ENCODE measurements at places on chromosomes 16 and 17.

- DNase-seq, result no peak
Measured at GRCh38 chr17:2532146-2532720, 20.5 kb upstream of the METTL16 start.

- no peak for DNase-seq
Measured at GRCh38 chr16:53007095-53007494, 45.6 kb downstream of the CHD9NB start.

DNA sequence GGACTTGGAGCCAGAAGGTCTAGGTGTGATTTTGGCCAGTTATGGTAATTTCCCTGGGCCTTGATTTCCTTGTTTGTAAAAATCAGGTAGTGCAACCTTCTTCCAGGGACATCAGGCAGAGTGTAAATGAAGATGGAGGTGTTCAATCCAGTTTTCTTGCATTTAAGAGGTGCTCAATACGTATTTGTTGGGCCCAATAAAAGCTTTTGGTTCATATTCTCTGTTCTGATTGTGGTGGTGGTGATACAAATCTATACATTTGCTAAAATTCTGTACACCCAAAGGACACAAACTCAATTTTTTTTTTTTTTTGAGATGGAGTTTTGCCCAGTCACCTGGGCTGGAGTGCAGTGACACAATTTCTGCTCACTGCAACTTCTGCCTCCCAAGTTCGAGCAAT is 6.0 kb downstream of the CD79B start:
- DNase-seq, result no peak

GRCh38 chr16:29784901-29785500 is 5.5 kb upstream of the KIF22 start:
- DNase-seq, result peak; percentile 21

DNA sequence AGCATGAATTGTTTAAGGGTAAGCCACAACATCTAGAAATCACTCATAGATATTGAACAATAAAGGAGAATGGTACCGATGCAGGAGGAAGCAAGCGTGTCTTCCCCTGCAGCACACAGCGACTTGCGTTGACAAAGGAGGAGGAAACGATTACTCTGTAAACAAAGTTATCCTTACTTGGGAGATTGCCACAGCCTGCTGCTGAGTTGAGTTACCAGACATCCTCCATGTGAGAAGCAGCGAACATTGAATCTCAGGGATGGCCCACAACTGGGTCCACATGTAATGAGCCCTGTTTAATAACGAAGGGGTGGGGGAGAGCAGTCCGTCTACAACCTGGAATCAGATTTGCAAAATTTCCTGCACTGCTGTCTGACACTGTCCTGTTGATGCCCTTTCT is 27.7 kb downstream of the CLUH start:
- DNase-seq, result no peak

DNA sequence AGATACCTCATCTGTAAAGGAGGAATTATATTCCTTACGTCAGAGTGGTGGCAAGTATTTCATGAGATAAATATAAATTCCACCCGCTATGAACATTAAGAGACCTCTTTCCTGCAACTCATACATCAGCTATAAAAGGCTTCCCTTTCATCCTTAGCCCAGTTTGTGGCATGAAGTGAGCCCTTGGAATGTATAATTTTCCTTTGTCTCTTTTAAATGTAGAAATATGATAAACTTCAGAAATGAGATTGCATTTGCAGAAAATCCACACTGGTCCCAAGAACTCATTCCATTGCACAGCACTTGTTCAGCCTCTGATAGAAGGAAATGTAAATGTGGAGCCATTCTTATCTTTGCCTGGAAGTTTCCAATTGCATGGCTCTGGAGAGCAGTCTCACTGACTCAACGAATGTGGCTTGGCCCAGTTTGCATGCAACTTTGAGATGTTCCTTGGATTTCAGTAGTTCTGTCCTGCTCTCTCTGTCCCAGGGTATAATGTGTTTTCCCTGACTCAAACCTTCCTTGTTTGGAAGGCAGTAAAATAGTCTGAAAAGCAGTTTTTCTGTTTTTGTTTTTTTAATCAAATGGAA is 746.4 kb downstream of the CDH11 start:
- no peak for DNase-seq

DNA sequence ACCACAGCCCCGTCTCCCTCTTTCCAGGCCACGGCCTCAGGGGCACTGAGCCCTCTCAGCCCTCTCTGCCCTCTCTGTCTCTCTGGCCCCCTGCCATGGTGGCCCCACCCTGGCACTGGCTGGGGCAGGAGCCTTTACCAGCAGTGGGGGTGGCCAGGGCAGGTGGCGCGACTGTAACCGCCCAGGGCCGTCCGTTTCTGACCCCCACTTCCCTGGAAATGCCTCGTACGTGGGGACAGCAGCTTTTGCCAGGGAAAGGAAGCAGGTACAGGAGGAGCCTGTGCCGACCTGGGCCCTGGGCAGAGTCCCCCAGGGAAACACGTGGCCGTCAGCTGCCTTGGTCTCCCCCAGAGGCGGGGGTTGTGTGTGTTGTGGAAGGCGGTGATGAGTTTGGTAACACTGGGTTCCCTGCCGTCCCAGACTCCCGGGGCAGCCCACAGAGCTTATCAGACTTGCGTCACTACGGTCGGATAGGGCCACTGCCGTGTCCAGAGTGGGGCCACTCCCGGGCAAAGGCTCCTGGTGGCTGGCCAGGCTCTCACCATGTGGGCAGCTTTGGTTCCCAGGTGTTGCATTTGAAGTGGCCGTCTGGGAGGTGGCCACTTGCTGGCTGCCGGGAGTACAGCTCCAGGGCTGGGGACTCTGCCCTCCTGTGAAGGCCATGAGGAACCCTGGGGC is 249.3 kb upstream of the CIBAR2 start:
- DNase-seq, result no peak

DNA sequence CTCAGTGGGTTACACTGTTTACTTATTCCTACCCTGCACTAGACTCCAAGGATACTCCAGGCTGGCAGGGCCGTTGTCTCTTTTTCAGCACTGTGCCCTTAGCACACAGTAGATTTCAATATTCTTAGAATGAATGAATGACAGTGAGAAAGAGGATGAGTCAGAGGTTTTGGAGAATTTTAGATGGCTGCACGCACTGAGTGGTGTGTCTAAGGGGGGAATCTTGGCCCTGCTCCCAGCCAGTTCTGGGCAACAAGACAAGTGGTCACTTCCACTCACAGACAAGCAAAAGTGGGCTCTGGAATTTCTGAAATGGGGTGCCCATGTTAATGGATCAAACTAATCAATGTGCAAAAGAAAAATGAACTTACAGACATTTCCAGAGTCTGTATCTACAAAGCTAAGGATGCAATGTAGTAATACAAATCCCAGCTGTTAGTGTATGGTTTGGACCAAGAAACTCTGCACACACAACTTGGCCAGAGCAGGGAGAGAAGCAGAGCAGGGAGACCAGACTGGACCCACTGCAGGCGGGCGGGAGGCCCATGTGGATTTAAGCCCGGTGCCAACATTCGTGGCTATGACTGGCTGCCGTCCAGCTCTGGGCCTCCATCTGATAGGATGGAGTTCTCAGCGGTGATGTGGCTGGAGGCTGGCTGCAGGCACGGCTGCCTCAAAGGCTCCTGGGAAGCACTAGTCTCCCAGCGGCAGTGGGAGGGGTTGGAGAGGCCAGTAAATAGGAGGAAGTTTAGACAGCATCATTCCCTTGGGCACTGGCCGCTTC is 95.6 kb upstream of the CDYL2 start:
- DNase-seq, result peak; percentile 73

DNA sequence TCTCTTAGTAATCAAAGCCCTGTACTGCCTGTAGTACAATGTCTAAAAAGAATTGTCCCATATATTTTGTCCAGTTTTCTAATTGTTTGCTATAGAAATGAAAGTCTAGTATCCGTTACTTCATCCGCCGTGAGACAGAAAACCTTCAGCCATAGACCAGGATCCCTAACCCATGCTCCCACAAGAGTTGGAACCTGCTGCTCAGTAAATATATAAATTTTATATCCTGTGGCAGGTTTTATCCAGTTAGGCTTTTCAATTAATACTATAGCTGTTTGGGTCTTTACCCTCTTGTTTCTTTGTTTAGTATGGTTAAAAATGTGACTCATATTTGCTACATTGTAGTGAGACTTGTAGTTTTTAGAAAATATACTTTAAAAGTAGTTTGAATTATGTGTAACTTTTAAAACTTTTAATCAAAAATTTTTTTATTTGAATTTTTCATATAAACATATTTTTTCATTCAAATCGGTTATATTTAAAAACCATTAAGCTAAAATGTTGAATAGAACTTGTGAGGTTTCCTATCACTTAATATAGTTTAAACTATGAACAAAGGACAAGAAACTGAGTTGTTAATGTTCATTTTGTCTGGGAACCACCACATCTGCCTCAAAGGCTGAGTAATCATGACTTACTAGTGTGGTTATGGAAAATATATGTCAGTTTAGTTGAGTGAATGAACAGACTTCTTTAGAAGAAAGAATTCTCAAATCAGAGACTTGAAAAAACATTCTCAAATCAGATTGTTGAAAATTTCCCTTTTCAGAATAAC is 54.8 kb downstream of the VMP1 start:
- peak; percentile 79 for DNase-seq

GRCh38 chr16:726438-727290 is at the start of the genes CCDC78 and HAGHL:
Gene CCDC78, minus strand, starts transcription at chr16:726443. Its CDS starts 76 bp downstream, at chr16:726367.
Gene HAGHL, plus strand, starts transcription at chr16:727106. Its CDS starts 404 bp downstream, at chr16:727510.
- no peak for DNase-seq

GRCh38 chr17:4940555-4941318 is 669 bp downstream of the RNF167 start:
- DNase-seq, result no peak

DNA sequence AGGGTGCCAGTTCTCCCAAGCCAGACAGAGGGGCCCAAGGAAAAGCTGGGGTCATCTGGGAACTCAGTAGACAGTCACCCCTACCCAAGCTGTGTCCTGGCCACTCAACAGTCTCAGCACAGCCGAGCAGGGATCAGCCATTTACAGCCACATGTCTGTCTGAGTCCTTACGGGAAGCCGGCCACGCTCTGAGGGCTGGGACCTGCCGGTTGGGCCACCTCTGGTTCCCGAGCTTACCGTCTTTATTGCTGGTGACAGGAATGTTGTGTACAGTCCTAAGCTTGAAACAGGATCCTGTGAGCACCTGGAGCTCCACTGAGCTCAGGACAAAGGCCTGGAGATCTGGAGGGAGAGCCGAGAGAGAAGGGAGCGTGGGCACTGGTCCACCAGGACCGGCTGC is 59.8 kb downstream of the TIMM22 start:
- no peak for DNase-seq

DNA sequence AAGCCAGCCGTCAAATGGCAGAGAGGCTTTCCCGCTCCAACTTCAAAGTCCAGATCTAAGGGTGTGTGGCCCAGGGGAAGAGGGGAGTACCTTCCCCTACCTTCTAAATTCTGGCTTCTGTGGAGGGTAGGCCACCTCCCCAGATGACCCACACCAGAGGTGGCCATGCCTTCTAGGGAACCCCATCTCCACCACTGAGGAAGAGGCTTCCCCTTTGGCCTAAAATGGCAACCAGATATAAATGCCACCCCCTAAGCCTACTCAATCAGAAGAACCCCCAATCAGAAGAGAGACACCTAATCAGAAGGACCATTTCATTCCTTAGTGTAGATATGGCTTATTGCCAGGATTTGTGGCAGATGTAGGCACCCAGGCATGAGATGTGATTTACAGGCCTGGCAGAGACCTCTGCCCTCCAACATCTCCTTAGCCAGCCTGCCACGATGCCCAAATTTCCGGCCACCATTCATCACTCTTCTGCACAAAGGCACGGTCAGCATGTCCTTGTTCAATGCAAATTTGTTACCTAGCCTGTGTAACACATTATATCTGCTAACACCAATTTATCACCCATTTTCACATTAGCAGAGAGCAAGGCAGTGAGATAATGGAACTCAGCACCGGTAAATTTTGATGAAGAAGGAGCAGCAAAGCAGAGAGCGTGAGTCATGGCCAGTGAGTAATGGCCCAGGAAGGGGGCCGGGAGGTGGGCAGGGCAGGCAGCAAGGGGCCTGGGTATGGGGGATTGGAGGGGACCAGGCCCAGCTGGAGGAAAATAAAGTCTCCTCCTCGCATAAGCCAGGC is 1.2 kb upstream of the MGAT5B start:
- peak; percentile 32 for DNase-seq

- peak; percentile 89 for DNase-seq
Measured at GRCh38 chr17:79810130-79811010, 13.5 kb upstream of the CBX8 start.

GRCh38 chr16:9645911-9646310 is 536.3 kb downstream of the GRIN2A start:
- DNase-seq, result no peak

DNA sequence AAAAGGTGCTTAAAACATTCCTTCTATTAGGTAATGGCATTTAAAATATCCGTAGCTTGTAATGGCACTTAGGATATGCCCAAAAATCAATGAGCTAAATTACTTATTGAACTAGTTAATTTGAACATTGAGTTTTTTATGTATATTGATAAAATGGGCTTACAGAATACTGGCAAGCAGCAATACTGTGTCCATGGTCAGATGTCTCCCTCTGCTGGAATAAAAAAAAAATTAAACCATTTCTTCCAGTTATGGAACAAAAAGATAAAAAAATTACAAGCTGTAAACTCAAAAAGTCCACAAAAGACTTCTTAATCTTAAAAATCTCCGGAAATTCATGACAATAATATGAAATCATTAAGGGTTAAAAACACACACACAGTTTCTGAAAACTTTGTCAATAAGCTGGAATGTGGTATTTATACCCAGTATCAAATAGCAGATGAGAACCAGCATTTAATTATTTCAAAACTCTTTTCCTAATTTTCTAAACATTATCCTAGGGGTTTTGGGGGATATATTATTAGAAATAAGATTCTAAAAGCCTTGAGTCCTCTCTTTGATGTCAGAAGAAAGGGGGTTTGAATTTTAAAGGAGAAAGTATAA is 21.5 kb upstream of the PSMD7 start:
- DNase-seq, result peak; percentile 28

- peak; percentile 19 for DNase-seq
Measured at GRCh38 chr17:40963838-40964237, 2.9 kb downstream of the KRT39 start.

DNA sequence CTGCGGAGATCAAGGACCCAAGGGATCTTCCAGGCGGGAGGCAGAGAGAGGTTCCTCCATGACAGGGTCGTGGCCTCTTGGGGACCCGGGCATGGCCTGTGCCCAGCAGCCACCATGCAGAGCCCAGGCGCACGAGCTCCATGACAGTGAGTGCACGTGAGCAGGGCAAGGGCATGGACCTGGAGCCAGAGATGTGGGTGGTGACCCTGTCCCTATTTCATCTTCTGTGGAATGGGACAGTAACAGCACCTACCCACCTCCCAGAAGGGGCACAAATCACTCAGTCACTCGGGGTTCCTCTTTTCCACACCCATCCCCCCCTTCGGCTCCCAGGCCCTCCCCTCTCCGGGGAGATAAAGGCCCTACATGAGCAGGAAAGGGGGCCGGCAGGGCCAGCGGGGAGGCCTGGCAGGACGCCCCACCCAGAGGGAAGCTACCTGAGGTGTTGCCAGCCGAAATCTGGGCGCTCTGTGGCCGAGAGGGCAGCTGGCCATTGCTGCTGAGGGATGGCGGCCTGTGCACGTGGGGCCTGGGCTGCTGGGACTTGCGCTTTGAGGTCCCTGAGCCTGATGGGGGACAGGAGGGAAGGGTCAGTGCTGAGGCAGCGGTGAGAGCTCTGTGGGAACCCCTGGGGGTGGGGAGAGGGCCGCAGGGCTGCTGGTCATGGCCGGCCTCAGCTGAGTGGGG is 10.4 kb downstream of the UBALD2 start:
- DNase-seq, result no peak

GRCh38 chr16:273547-274421 is 2.0 kb downstream of the RGS11 start:
- DNase-seq, result no peak
